Fibroblast of skin of left quadriceps (primary cell): ENCODE measurements at places on chromosomes 11 and 22.

DNA sequence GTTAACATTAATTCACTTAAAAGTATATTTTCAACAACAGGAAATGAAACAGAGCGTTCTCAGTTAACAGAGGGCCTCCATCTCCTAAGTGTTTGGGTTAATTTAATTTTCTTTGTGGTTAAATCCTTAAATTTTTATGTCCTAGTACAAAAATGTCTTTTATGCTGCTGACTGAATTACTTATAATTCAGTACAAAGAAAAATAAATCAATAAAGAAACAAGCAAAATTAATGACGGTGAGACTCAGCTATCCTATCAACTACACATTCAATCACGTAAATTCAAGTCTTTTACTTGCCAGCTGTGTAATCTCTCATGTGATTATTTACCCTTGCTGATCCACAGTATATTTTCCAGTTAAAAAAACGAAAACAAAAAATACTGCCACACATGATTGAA lies 81.4 kb downstream of the BBOX1 start:
- DNase-seq, result no peak

- DNase-seq, result no peak
Measured at GRCh38 chr22:49129736-49130135, 697.9 kb downstream of the BRD1 start.

GRCh38 chr11:26865703-26866102 lies 128.2 kb upstream of the FIBIN start:
- DNase-seq, result no peak

- DNase-seq, result no peak
Measured at GRCh38 chr11:128226106-128226716, 361.1 kb downstream of the ETS1 start.

DNA sequence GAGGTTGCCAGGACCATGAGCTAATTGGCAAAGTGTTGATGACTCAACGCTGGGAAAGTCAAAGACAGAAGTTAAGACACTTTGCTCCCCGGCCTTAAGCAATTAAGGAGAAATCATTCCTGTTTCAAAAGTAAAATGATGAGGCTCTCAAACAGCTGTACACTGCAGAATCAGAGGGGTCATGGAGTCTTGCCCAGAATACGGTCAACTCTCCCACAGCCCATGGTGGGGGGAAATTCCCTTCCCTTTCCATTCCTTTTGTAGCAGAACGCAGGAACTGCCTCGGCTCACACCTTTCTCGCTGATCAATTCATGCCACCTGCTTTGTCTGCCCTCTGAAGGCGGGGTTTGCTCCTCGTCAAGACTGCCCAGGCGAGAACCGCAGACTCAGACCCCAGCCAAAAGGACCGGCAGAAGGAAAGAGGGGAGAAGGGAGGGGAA lies 52.8 kb downstream of the MN1 start:
- DNase-seq, result peak; percentile 33

GRCh38 chr11:68829581-68829980 lies 12.1 kb downstream of the CPT1A start:
- DNase-seq, result no peak

GRCh38 chr11:12066799-12067508 lies 43.4 kb upstream of the MICAL2 start:
- no peak for DNase-seq

- no peak for DNase-seq
Measured at GRCh38 chr11:3153291-3153861, 11.7 kb downstream of the OSBPL5 start.

- DNase-seq, result no peak
Measured at GRCh38 chr11:74159642-74160041, 11.2 kb downstream of the C2CD3 start.

DNA sequence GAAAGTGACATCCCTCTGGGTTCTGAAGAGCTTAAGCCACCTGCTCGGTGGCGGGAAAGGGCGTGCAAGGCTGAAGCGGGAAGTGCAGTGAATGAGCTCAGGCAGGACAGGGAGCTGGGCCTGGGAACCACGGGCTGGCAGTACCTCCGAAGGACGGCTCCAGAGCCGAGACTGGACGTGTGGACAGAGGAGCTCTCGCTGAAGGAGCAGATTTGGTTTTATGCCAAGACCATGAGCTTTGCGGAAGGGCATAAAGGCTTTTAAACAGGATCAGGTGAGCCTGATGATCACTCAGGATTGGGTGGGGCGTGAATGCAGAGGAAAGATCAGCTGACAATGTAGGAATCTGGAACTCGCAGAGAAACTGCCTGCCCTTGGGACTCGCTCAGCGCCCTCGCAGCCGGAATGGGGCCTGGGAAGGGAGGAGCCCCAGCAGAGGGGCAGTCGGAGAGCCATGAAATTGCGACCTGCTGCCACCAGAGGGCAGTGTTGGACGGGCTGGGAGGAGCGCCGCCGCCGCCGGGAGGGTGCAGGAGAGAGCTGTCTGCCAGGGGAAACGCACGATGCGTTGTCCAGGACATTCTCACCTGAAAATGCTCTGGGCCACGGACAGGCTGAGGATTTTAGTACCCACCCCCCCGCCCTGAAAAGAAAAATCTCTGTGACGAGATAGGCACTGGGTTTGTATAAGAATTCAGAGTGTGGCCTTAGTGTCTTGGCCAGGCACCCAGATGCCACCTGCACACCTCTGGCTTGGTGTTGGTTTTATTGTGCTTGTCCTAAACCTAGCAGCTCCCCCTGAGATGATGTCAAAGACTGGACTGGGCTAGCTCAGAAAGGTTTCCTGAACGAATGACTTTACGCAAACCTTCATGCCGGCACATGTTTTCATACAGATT lies 324.4 kb downstream of the NTM start:
- DNase-seq, result peak; percentile 51

GRCh38 chr11:112213753-112214152 lies 12.5 kb upstream of the PTS start:
- DNase-seq, result no peak

GRCh38 chr11:66317322-66317722 lies 478 bp upstream of the CD248 start:
- DNase-seq, result peak; percentile 63

GRCh38 chr11:111204211-111204610 lies 41.3 kb upstream of the POU2AF2 start:
- no peak for DNase-seq

GRCh38 chr11:22165759-22166513 lies 26.9 kb upstream of the ANO5 start:
- DNase-seq, result no peak

- no peak for DNase-seq
Measured at GRCh38 chr22:20671409-20672081, 102.4 kb upstream of the SERPIND1 start.

DNA sequence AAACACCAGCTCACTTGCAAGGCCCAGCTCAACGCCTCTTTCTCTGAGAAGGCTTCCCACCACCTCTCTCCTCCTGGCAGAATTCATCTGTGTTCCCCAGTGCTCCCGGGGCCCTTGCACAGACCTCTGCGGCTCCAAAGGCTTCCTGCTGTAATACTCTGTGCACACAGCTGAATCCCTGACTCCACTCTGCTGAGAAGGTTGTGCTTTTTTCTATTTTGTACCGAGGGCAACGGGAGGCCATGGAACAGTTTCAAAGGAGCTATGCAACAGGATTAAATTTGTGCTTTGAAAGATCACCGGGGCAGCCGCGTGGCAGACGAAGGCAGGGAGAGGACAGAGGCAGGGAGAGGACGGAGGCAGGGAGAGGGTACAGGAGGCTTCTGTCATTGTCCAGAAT lies 49.2 kb upstream of the SYT7 start:
- DNase-seq, result no peak

- DNase-seq, result peak; percentile 25
Measured at GRCh38 chr11:68447015-68447801, 13.3 kb upstream of the PPP6R3 start.

GRCh38 chr11:58121096-58121495 lies 4.2 kb downstream of the OR9I1 start:
- no peak for DNase-seq

DNA sequence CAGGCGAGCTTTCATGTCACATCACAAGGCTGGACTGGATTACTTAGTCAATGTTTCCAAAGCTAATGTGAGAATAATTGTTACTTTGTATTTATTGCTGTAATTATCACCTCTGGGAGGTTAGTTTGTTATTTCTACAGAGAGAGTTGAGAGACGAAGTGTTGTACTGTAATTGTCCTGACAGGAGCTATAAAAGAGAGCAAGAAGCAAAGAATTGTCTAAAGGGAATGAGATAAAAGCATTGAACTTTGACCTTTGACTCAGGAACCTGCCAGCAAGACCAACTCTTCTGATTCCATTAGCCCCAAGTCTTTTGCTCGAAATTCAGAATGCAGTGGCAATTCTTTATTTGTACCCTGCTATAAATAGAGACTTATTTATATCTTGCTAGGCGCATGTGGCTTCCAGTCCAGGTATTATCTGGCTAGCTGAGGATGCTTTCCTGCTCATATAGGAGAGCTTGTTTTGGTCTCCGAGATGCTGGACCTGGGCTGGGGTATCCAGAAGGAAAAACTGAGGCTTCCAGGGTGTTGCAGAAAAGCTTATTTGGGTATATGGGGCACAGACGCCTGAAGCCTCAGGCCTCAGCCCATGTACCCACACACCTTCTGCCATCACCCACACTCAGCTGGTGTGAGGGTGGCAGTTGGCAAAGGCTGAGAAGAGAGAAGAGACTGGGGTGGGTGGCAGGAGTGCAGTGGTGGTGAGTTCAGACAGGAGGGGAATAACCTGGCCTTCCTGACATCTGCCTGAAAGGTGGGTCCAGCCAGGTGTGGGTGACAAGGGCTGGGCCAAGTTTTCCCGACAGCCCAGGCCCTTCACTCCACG lies 40.7 kb downstream of the SYT13 start:
- DNase-seq, result no peak

DNA sequence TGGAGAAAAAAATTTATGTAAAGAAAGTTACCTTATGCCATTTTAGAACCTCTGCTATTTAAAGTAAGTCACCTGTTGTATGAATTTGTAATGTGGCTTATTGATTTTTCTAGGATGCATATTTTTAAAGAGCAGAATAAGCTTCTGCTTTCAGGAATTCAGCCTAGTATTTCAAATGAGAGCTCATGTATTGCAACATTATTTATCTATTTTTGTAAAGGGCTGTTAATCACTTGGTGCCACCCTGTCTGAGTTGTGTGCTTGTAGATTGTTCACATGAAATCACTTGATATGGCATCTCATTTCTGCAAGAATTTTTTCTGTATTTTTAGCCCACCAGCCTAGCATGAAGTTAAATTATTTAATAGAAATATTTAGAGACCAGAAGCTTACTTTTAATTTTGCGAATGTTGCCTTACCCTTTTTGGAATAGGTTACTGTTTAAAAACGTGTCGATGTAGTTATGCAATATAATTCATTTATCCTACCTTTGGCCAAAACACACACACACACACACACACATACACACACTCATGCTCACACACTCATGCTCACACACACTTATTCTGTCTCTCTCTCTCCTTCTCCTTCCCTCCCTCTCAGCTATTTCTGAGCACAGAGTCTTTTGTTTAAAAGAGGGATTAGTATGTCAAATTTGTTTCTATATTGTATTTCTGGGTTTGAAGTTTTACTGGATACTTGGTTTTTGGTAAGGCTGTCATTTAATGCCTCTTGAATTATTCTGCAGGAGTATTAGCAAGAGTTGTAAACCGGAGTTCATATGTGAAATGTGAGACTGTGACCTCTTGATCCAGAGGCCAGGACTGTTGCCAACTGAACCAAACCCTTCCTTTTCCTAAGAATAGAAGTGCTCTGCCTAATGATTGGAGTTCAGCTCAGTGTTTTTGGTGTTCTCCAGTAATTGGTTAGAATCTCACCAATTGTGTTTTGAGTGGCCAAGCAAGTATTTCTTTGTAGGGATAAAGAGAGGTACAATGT lies 34.4 kb downstream of the YAP1 start:
- no peak for DNase-seq

DNA sequence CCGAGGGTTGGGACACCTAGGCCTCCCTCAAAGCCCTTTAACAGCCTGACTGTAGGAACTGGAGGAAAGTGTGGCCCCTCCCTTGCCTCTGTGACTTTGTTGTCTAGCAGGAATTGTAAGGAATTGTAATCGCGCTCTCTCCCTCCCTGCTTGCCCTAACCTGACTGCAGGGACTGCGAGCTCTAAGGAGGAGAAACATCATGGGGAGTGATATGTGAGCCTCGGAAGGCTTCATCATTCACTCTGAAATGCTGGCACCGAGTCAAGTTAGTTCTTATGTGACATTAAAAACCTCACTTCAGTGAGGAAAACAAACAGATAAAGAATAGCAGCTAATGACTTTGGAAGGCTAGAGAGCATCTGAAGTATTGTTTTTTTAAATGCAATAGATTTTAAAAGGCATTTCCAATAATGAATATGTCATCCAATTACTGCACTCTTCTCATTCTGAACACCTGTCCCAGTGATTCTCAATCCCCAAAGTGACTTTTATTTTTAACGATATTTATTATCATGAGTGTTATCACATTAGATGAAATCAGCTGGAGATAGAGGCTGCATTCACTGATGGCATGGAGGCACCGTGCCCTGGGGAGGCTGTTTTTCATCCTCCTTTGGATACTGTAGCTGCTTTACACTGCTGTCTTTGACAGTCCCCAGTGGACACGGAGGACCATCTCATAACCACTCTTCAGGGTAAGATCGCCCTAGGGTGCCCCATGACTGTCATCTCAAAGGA lies 58.5 kb upstream of the NTM start:
- no peak for DNase-seq

DNA sequence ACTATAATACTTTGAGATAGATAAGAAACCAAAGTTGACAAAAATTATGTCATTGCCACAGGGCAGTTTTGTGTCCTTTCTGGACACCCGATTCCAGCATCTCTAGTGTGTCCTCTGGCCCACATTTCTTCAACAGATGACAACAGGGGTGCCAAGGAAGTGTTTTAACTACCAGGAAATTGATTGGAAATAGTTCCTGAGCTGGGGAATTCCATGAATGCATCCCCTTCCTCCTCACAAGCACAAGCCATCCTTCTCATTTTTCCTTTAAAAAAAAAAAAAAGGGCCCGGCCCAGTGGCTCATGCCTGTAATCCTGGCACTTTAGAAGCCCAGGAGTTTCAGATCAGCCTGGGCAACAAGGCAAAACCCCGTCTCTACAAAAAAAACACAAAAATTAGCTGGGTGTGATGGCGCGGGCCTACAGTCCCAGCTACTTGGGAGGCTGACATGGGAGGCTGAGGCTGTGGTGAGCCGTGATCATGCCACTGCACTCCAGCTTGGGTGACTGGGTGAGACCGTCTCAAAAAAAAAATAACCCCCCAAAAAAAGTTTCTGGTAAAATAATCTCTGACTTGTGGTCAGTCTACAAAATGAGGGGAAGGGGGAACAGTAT lies 797 bp upstream of the B3GAT3 start:
- no peak for DNase-seq

- DNase-seq, result no peak
Measured at GRCh38 chr22:26797910-26798309, 140.5 kb downstream of the MIAT start.
